Tongue (tissue), 3 donors: ENCODE measurements at places on chromosomes 11 and 22. TPM values are rescaled to one million over a fixed set of nuclear protein-coding genes. Genes with fewer than 3 reads are reported as not detected.

Gene MS4A12
- not detected for total RNA-seq

Gene PRAME
- total RNA-seq: not detected

Gene IL10RA
- total RNA-seq: 5.9 TPM

Gene MMP27
- 1.6 TPM for total RNA-seq

Gene DMC1
- total RNA-seq: 3.9 TPM

Gene CYP2D6
- 0.41 TPM for total RNA-seq

Gene C11orf97
- not detected for total RNA-seq

Gene DDI1
- not detected for total RNA-seq

Gene DRICH1
- 0.41 TPM for total RNA-seq

Gene HOATZ
- total RNA-seq: not detected

Gene LAYN
- 21.1 TPM for total RNA-seq

Gene SAA4
- total RNA-seq: not detected

Gene MS4A6E
- total RNA-seq: not detected

Gene IL18
- total RNA-seq: 5.2 TPM

Gene PPM1F
- 53.9 TPM for total RNA-seq

Gene OR51B5
- not detected for total RNA-seq

Gene ALKBH8
- total RNA-seq: 23.1 TPM

Gene SLC22A25
- total RNA-seq: not detected

Gene HMOX1
- 11.1 TPM for total RNA-seq

Gene PATL1
- 10.9 TPM for total RNA-seq

Gene SLC22A8
- not detected for total RNA-seq

Gene C11orf86
- total RNA-seq: not detected

Gene CAPRIN1
- 175 TPM for total RNA-seq

Gene ESAM
- total RNA-seq: 24.0 TPM

Gene KRTAP5-8
- total RNA-seq: not detected

Gene PARVG
- 3.2 TPM for total RNA-seq

Gene KCNJ1
- total RNA-seq: not detected

Gene OR6T1
- not detected for total RNA-seq

Gene RRAS2
- 67.2 TPM for total RNA-seq

Gene BTBD18
- not detected for total RNA-seq

Gene OVOL1
- 2.1 TPM for total RNA-seq
